ENCODE measurements at places on chromosomes 2 and 18.

DNA sequence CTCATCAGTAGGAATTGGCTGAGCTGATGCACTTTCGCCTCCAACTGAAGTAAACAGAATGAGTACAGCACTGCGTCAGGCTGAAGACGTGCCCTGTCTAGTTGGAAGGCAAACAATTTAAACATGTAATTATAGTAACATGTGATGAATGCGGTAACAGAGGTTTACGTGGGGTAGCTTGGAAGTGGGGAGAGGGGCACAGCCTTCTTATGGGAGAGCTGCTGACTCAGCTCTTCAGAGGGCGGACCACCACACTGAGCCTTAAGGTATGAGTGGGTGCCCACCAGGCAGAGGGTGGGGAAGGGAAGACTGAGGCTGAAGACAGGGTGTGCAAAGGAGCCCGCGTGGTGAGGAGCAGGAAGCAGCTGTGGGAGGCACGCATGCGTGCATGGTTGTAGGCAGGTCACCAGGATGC lies 6.2 kb upstream of the EHD3 start:
- DNase-seq, result no peak

DNA sequence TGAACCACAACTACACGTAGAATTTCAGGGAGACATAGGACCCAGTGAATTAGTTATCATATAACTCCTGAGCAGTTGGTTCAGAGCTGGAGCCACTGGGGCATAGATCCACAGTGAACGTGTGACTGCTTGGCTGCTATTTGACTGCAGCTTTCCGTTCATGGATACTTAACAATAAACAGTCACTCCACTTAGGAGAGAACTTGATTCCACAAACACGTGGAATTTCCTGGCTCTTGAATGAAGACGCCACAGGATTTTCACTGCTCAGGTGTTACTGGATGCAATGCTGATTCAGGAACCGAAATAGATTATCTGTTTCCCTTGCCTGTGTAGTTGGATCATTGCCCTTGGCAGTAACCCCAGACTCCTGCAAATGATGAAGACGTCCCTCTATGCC lies 679.1 kb upstream of the ZEB2 start:
- no peak for DNase-seq

DNA sequence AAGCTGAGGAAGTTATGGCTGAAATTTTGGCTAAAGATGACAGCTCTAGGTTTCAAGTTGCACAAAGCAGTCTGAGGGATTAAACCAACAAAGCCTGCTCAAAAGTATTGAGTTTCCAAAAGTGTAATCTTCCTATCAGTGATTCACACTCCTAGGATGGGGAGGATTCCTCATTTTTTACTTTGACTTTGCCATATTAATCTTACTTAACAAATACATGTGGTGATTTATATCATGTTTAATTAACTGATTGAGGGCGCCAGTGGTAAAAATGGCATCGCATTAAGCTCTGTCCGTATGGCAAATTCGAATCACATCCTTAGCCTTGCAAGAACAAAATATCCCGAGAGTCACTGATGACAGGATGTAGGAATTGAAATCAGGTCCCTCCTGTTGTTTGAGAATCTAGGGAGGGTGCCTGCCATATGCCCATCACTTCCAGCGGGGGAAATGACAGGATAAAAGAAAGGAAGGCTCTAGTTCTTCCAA lies 78.1 kb upstream of the ETAA1 start:
- no peak for DNase-seq

DNA sequence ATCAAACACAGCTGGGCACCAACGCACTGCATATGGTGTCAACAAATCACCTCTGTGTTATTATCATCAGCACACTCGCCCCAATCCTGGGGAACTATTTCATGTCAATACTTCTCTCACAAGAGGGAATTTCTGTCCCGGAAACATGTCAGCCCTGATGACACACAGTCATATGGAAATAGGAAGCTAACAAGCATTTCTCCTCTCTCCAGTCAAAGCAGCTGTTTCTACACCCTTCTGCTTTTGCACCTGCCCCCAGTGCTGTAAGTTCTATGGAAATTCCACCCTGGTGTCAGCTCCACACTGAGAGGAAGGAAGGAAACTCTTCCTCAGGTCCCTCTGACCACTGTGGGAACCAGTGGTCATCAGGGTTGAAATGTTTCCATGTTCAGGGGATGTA lies 447.6 kb upstream of the ID2 start:
- DNase-seq, result no peak

GRCh38 chr2:104384961-104385360 lies 469.0 kb upstream of the POU3F3 start:
- no peak for DNase-seq

DNA sequence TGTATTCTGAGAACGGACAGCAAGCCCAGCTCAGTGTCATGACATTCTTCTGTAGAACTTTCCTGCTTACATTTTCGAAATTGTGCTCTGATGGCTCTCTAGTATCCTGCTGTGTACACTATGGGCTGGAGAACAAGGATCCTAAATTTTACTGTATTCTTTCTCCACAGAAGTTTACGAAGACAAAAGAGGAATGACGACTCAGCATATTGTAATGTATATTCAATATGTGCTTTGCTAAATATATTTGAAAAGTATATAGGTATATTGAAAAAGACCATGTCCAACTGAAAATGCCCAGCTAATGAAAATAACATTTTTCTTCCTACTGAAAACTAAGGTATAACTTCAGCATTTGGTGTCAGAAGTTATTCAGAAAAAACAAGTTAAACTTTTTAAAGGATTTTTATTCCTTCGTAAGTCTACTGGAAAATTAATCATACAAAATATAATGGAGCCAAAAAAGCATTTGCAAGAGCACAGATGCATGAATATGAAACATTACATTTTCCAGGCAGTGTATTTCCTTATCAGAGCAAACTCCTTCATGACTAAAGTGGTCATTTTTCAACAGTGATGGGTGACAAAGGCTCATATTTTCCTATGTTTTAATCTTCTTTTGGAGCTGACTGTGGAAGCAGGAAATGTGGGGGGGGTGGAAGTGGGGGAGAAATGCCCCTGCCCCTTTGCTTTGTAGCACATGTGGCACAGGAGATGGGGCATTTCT lies 143.8 kb upstream of the THUMPD2 start:
- DNase-seq, result no peak

GRCh38 chr2:202094426-202094986 lies 21.5 kb downstream of the KIAA2012 start:
- DNase-seq, result no peak

GRCh38 chr18:76307293-76307690 lies 187.8 kb downstream of the ZNF516 start:
- no peak for DNase-seq

DNA sequence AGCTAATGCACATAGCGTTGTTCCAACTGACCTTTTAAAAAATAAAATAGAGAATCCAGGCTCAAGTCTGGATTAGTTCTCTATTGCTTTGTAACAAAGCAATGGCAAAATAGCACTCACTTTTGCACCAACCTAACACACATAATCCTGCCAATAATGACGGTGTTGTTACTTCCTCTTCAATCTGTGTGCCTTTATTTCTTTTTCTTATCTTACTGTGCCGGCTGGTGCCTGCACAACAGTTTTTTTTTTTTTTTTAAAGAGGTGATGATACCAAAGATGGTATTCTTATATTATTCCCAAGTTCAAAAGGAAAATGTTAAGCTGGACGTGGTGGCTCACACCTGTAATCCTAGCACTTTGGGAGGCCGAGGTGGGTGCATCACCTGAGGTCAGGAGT lies 3.4 kb downstream of the PLB1 start:
- DNase-seq, result no peak

GRCh38 chr2:201781557-201782051 lies 871 bp upstream of the ALS2 start:
- DNase-seq, result no peak

- no peak for DNase-seq
Observed at GRCh38 chr18:79766308-79766707, 31.4 kb upstream of the KCNG2 start.

DNA sequence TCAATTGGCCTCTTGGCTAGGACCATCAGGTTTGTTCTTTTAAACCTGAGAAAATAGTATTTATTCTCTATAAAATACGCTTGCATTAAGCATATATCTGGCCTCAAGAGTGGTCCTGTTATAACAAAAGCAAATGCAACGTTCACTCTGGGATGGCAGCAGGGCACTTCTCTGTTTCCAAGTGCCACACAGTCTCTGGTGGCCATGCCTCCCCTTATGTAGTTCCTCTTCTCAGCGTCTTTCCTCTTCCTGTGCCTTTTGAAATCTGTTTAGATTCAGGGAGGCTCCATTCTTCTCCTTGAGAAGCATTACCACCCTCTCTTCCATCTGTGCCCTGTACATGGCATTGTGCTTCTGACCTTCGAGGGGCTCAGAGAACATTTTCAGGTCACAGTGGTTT lies 51.9 kb downstream of the TSHZ1 start:
- DNase-seq, result no peak

DNA sequence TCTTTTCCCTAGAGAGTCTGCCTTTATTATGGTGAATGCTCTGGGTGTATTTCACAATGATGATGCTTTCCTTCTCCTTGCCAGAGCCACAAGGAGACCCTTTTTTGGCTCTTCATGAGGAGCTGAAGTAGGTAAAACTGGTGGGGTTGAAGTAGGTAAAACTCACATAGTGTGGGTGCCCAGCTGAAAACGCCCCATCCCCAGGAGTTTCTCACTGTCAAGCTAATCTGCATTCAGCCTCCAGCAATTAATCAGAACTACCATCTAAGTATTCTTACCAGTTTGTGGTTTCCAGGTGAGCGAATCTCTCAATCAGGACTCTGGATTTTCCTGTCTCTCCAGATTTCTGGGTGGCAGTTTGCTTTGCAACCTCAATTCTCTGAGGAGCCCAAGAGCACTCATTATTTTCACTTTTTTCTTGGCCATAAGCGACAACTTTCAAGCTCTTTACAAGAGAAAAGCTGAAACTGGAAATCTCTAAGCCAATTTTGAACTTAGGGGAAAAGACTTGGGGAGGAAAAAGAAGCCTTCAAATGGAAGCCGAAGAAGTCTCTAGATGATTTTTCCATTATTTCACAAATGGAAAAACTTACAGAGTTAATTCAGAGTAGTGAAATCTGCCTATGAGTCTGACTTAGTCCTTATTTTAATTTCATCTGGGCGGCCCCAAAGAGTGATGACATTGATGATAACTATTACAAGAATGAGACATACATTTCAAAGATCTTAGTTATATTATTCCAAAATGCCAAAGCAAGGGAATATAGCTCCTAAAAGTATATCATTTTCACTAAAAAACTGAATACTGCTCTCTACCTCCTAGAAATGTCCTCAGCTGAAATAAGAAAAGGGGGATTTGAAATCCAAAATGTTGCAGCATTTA lies 121.4 kb upstream of the MAP3K20 start:
- DNase-seq, result no peak

DNA sequence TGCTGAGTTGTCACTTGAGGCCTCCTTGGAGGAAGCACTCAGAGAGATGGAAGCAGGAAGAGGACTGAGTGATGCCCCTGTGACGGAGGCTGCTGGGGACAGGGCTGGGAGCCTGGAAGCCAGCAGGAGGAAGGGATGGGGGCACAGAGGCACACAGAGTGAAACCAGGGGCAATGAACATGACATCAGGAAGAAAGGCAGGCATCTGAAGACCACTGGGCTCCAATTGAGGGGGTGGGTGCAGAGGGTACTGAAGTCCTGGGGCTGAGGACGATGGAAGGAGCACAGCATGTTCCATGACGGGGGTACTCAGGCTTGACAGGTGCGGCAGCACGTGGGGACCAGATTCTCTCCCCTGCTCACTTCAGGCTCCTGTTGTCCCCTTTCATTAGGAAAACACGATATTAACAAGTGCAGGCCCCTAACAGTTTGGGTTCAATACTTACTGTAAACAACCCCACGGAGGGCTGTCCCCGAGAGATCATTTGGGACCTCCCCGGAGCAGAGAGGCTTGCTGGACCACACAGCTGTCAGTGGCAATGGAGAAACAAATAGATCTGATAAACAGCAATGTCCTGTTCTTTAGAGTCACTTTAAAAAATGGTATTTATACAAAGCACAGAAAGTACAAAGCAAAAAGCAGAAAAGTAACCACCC lies 8.7 kb downstream of the INPP5D start:
- no peak for DNase-seq

DNA sequence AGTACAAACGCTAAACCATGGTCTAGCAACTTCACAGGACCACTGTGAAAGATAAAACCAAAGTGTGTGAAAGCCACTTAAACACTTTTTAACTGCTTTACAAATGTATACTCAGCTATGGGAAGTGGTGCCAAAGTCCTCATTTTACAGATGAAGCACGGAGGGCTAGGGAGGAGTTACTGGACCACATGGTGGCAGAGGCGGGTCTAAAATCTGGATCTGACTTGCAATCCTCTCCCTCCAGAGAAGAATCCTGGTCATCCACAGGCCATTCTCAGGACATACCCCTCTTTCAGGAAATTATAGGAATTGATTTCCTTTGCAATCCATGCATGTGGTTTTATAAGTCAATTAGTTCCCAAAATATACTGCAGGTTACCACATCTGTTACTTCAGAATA lies 84.6 kb upstream of the GYPC start:
- DNase-seq, result no peak

DNA sequence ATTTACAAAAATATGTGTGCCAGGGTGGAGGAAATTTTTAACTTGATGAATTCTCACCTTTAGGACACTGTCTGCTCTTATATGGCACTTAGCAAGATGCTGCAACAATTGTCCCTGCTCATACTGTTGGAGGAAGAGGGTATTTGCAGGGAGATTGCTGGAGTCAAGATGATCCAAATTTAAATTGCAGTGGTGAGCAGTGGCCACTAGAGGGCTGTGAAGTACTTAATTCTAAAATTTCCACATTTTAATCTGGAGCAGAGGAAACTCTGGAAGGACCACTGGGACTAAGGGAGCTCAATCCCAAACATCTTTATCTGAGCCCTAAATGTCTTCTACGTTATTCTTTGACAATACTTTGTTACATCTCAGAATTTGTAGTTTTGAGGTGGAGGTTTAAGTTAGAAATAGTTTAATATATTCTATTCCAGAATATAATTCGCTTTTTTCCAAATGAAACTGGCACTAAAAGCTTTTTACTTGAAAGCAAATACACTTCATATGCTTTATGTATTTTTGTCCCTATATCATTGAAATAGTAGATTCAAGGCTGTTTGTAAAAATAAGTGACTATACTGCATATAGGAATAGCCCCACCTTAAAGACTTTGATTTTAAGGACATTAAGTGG lies 33.0 kb upstream of the PTH2R start:
- DNase-seq, result peak; percentile 54

GRCh38 chr2:131120815-131121317 lies 15.7 kb downstream of the PLEKHB2 start:
- no peak for DNase-seq

GRCh38 chr18:67354692-67355091 lies 161.8 kb downstream of the DSEL start:
- no peak for DNase-seq
